ENCODE measurements at places on chromosomes 1 and 21. TPM values are rescaled to one million over a fixed set of nuclear protein-coding genes. Genes with fewer than 3 reads are reported as not detected.

DNA sequence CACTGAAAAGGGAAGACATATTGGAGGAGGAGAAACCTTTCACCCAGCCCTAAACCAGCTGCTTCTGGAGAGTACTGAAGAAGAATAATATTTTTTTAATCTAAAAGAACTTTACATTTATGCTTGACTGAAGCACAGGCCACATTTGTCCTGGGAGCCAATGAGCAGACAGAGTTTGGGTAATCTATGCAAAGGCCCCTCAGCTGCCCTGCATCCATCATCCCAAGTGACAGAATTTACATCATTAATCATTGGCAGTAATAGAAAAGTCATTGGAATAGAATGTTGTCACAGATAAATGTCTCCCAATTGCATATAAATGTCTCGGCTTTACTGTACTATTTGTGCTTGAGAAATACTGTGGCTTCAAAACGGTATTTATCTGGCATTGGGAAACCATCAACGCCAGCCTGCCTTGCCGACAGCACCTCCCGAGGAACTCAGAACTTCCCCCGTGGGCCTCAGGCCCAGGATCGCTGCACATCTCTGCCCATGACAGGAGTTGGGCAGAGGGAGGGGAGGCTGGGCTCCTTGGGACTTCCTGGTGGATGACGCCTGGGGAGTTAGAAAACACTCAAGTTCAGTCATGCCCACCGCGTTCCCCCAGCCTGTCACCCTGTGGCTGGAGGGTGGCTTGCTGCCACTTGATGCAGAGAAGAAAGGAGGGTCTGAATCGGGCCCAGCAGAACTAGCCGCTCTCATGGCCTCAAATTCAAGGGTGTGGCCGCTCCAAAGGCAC, 133.1 kb downstream of the CAMTA1 start:
- no peak for DNase-seq

DNA sequence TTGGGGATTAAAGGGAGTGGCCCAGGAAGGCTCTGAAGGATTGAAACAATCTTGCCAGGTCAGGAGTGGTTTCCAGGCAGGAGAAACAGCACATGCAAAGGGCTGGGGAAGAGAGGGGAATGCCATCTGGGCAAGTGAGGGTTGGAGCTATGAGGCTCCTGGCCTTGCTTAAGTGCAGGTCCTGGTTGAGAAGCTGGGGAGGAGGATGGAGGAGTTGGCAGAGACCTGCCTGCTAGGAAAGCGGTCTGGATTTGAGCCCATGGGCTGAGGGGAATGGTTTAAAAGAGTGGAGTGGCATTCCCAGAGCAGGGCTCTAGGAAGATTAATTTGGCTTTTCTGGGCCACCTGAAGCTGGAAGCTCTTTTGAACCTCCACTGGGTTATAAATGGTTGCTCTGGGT, 9.2 kb downstream of the IGSF21 start:
- no peak for DNase-seq

DNA sequence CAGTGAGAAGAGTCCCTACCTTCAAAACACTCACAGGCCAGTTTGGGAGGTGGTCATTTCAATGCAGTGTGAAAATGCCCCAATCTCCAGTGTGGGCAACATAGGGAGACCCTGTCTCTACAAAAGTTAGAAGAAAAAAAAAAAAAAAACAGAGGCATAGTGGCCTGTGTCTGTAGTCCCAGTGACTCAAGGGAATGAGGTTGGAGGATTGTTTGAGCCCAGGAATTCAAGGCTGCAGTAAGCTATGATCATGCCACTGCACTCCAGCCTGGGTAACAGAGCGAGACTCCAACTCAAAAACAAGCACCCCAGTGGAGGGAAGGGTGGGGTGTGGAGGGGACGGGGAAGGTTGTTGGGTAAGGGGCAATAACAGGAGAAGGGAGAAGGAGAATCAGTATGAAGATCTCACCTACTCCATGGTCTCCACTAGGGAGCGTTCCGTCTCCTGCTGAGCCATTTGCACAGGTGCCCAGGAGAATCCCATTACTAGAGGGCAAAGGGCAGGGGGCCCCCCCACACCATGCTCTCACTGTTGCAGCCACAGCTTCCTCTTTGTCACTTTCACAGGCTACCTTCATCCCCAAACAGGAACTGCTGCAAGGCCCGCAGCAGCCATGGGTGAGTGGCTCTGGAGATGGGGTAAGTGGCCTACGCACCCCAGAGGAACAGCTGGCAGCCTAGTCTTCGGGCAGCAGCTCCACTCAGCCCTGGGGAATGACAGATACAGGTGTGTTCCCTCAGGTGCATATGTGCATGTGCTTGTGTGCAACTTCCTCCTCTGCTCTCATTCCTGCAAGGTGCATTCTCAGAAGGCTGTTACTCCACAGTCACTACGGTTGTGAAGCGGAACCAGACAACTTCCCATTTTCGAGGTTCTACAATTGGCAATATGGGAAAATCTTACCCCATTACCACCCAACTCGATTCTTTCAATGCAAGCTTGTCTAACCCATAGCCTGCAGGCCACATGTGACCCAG, 87.9 kb upstream of the LYST start:
- no peak for DNase-seq

DNA sequence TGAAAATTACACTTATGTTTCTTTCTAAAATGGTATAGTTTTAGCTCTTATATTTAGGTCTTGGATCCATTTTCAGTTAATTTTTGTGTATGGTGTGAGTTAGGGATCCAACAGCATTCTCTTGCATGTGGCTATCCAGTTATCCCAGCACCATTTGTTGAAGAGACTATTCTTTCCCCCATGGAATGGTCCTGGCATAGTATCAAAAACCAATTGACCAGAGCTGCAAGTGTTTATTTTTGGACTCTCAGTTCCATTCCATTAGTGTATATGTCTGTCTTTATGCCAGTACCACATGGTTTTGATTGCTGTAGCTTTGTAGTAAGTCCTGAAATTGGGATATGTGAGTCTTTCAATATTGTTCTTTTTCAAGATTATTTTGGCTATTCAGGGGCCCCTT, 14.3 kb downstream of the TTLL10 start:
- DNase-seq, result no peak

DNA sequence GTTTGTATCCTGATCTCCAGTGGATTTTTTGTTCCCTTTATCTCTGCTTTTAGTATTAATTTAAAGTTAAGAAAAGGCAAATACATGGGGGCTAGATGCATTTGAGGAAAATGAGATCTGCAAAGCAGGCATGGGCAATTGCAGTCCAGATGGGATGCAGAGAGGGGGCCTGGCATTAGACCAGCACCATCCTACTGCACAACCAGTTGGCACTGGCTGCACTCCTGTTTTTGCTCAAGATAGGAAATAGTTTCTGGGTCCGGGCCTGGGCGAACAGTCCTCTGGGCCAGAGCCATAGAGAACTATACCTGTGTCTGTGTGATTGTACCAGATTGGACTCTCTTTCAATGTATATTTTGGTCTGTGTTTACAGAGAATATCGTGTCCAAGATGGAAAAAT, 34.0 kb upstream of the LEPR start:
- no peak for DNase-seq

DNA sequence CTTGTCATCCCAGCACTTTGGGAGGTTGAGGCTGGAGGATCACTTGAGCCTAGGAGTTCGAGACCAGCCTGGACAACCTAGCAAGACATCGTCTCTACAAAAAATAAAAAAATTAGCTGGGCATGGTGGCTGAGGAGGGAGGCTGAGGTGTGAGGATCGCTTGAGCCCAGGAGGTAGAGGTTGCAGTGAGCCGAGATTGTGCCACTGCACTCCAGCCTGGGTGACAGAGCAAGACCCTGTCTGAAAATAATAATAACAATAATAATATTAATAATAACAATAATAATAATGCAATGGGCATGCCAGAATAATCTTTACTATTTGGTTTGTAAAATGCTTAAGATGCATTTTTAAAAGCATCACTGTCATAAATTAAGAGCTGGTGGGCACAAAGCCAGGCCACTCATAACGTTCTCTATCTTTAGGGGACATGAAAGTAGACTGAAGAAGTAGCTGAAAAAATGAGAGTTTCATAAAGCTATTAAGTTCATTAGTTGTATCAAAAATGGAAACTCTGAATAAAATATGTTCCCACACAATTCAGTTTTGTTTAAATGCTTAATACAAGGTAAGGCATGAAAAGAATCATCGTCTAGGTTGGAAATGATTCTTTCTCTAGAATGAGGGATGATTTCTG, 51.6 kb upstream of the ITPKB start:
- no peak for DNase-seq

DNA sequence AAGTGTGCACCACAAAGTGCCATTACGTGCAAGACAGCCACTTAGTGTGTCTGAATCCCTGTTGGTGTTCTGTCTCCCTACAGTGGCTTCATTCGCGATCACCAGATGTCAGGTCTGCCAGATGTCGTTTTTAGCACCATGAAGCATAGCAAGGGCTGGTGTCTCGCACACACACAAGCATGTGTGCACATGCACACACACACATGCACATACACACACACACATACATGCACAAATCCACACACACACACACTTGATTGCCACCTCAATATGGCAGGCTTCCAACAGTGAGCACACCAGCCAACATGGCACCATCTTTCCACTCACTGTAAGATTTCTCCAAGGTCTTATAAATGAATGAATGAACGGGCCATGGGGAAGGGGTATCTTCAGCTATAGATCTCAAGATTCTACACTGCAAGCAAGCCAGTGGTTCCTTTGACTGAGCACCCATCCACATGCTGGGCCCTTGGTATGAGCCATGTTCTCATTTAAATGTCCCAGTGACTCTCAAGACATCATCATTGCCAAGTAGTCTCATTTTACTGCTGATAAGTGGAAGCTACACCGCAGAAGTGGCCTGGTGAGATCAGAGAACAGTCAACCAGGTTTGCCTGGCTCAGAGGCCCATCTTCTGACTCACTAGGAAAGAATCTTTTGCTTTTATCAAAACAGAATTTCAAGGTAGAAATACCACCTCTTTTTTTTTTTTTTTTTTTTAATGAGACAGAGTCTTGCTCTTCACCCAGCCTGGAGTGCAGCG, 84.9 kb downstream of the SIM2 start:
- DNase-seq, result no peak

GRCh38 chr1:59291561-59291960, 5.3 kb upstream of the FGGY start:
- DNase-seq, result no peak

GRCh38 chr1:159879977-159880376, 17.5 kb upstream of the VSIG8 start:
- no peak for DNase-seq

DNA sequence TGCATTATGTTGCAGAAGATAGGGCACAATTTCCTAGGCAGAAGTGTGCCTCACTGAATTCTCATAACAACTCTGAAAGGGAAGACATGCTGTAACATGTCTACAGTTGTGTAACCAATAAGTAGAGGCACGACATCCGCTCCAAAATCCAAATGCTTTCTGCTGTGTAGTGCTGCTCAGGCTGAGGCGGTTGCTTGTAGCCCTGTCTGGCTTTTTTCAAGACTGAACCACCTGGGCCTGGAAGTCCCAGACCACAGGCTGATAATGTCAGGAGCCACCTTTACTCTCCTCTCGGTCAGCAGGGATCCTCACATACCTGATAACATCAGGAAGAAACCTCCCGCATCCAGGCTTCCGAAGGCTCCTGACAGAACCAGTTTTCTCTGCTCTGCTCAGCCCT, 10.9 kb downstream of the AKNAD1 start:
- no peak for DNase-seq

DNA sequence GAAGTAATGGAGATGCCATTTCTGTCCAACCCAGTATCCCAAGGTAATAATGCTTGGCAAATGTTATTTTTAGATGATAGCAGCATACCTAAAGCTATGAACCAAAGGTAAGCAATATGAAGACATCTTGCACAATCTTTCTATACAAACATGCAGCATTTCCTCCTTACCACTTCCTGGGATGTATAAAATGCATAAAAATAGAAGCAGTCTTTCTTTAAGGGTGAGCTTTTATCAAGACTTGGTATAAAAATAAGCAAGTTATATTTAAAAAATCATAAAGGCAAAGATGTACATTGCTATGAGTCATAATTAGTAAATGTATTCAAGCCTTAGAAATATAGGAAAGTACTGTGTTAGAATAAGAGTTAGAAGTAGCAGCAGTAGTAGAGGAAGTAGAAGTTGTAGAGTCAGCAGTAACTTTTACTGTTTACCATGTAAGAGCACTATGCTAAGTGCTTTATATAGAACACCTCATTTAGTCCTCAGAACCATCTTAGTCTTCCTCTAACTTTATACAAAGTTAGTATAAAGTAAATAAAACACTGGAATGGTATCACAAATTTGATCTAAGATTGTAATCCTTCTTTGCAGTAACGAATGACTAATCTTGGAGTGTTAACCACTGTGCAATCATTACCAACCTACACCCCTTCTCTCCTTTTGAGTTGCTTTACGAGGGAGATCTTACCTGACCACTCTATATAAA, 371.3 kb downstream of the VAV3 start:
- no peak for DNase-seq

GRCh38 chr1:202241376-202242079, 47.9 kb downstream of the LGR6 start:
- DNase-seq, result no peak

DNA sequence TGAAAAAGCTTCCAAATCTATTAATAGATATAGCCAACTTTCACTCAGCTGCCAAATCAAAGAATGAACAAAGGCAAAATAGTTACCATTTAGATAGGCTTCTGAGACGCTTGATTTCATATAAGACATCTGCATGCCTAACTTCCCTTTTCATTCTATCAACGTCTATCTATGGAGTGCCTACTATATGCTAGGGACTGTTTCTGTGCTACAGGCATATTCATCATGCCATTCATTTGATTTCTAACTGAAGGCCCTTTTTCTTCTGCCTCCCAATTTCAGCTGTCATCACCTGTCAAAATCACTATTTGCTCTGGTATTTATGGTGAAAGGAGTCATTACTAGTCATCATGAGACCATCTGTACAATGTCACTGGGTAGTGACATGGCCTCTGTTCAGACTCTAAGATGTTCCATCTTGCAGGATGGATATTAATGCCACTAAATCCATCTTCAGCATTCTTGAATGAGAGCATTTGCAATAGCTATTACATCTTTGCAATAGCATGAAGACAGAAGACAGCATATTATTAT, 4.3 kb upstream of the KRTAP13-1 start:
- DNase-seq, result no peak

Gene SPRR3
- polyA plus RNA-seq, result not detected

Gene FCER1A
- 0.18 TPM for polyA plus RNA-seq

Gene E2F2
- polyA plus RNA-seq, result 3.8 TPM

Gene RGS4
- 14.0 TPM for polyA plus RNA-seq

Gene GBP6
- not detected for polyA plus RNA-seq

Gene NR1I3
- 4.7 TPM for polyA plus RNA-seq

All from right renal cortex interstitium (tissue), 3 donors.